ENCODE measurements at places on chromosomes 2 and 18. TPM values are rescaled to one million over a fixed set of nuclear protein-coding genes. Genes with fewer than 3 reads are reported as not detected.

DNA sequence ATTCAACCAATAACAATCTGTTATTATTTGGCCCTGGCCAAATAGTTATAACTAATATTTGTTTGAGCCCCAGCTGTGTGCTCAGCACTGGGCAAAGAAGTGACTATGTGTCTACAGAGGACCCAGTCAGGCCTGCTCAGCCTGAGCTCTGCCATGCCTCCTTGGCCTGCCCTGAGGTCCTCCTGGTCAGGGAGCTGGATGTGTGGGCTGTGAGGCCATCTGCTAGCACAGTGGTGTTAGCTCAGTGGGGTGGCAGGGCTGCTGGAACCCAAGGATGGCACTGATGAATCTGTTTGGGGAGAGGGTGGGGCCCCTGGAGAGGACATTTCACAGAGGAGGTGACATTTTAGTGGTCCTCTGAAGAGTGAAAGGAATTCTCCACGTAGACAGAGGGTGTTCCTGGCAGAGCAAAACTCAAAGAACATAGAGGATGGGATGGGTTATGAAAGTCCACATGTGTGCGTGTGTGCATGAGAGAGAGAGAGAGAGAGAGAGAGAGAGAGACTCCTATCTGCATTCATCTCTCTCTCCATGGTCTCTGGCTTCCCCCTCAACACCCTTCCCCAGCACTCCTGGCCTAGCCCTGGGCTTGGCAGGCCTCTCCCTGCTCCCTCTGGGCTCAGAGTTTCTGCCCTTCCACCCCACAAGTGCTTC lies 21.2 kb upstream of the ATOH8 start:
- no peak for DNase-seq
- H3K4me3 ChIP-seq, result no peak overlapping the region
- peaks cover 41% of the 10 kb centered on the region for H3K27me3 ChIP-seq

- no peak overlapping the region for H3K27ac ChIP-seq
- H3K4me1 ChIP-seq, result no peaks in the 10 kb centered on the region
- no peaks in the 10 kb centered on the region for H3K36me3 ChIP-seq
- no peak overlapping the region for H3K4me3 ChIP-seq
- DNase-seq, result no peak
Observed at GRCh38 chr2:183284606-183285005, 160.4 kb downstream of the NUP35 start.

ZSWIM2 gene
- not detected for total RNA-seq

DNA sequence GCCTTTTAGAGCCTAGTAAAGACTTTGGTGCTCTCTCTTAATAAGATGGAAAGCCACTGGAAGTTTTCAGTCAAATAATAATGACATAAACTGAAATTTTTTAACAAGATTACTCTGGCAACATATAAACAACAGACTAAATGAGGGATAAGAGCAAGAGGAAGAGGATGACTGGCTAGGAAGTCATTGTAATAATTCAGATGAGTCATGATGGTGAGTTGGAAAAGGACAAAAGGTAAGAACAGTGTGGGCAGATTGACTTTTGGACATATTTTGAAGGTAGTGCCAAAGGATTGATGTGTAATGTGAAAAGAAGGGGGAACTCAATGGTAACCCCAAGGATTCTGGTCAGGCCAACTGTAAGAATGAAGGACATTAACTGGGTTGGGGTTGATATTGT lies 310.3 kb downstream of the NOL4 start:
- no peaks in the 10 kb centered on the region for H3K36me3 ChIP-seq
- H3K4me1 ChIP-seq, result no peaks in the 10 kb centered on the region
- no peak overlapping the region for H3K27ac ChIP-seq
- H3K4me3 ChIP-seq, result no peak overlapping the region

C2orf66 gene
- total RNA-seq, result 0.33 TPM

DPYSL5 gene
- not detected for total RNA-seq

PLCD4 gene
- 0.52 TPM for total RNA-seq

- no peak overlapping the region for H3K27ac ChIP-seq
- no peaks in the 10 kb centered on the region for H3K4me1 ChIP-seq
- H3K36me3 ChIP-seq, result no peaks in the 10 kb centered on the region
Observed at GRCh38 chr2:132522901-132523300, 106.3 kb downstream of the GPR39 start.

DNA sequence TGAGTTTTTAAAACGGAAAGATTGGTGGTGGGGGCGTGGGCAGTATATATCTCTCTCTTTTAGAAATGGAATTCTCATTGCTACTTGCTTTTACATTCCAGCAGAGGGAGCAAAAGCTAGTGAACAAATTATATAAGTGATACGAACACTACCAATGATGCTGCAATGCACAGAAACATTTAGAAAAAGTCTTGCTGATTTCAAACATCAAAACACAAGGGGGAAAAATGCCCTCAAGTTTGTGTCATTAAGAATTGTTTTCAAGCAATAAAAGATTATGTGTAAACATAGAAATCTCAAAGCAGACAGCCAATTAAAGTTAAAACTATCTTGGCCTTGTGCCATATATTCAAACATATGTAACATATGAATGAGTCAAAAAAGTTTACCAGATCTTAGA lies 296.3 kb upstream of the KCNJ3 start:
- H3K4me3 ChIP-seq, result no peak overlapping the region
- no peaks in the 10 kb centered on the region for H3K36me3 ChIP-seq
- H3K27ac ChIP-seq, result no peak overlapping the region
- no peak for DNase-seq
- no peaks in the 10 kb centered on the region for H3K27me3 ChIP-seq
- H3K4me1 ChIP-seq, result no peaks in the 10 kb centered on the region

DNA sequence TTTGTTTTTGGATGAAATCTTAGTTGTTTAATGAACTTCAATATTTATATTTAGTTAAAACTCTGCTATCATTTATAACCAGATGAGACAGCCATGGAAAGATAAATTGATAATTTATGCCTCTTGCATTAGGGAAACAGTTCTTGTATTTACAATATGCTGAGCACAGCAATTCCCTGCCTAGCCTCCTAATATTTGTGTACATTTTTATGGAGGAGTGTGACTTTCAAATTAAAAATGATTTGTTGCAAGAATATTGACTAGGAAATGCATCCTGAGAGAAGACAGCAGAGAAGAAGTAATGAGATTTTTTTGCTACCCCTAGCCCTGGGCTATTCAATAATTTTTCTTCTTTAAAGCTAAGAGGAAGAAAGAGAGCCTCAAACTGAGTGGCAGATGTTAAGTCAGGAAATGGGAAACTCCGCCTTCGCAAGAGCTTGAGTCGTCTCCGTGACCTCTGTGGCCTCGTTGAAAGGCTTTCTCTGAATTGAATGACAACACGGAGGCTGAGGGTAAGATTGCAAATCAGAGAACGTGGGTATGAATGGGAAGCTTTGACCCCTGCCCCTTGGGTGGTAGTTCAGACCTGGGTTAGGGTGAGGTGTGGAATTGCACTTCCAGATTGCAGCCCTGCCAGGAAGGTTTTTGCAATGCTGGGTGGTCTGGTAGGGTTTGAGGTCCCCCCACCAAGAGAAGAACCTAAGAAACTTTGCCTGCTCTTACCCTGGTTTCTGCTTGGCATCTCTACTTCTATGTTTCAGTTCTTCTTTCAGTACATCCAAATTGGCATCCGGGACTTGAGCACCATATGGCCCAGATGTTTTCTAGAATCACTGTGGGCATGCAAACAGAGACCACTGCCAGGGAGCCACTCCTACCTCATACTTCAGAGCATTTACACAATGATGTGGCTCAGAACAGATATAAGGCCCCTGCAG lies 210.3 kb upstream of the RBMS1 start:
- no peak overlapping the region for H3K4me3 ChIP-seq
- H3K4me1 ChIP-seq, result peaks cover 11% of the 10 kb centered on the region
- peak; percentile 79 for DNase-seq
- H3K27ac ChIP-seq, result no peak overlapping the region
- peaks cover 6% of the 10 kb centered on the region for H3K27me3 ChIP-seq
- no peaks in the 10 kb centered on the region for H3K36me3 ChIP-seq

DSC2 gene
- total RNA-seq, result not detected

DNA sequence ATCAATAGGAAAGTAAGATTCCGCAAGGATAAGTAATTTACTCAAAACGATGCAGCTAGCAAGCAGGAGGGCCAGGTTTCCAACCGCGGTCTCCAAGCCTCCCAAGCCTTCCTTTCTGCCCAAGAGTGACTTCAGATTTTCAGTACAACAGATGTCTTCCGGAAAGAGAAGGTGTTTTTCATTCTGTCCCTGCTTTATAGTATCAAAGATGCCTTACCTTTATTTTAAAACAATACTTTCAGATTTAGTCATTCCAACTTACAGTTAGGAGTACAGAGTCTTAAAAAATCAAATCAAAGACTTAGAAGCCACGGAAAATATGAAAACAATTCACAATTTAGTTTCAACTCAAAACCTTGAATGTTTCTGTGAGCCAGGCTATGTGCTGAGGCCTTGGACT lies 43.6 kb downstream of the CYB5A start:
- peak overlapping the region; percentile 42 for H3K27ac ChIP-seq
- H3K4me3 ChIP-seq, result no peak overlapping the region
- H3K4me1 ChIP-seq, result peaks cover 24% of the 10 kb centered on the region
- no peak for DNase-seq
- peaks cover 4% of the 10 kb centered on the region for H3K36me3 ChIP-seq
- no peaks in the 10 kb centered on the region for H3K27me3 ChIP-seq

CCDC102B gene
- total RNA-seq, result 1.1 TPM

FRZB gene
- total RNA-seq, result not detected

GRCh38 chr2:210617732-210618330 lies 61.4 kb downstream of the CPS1 start:
- no peaks in the 10 kb centered on the region for H3K4me1 ChIP-seq
- H3K27me3 ChIP-seq, result no peaks in the 10 kb centered on the region
- H3K27ac ChIP-seq, result no peak overlapping the region

MEP1B gene
- total RNA-seq, result not detected

SCTR gene
- not detected for total RNA-seq

POTEC gene
- total RNA-seq, result not detected

PDCD1 gene
- 83.3 TPM for total RNA-seq

GRCh38 chr2:64609227-64609941 lies 44.3 kb downstream of the SERTAD2 start:
- peak overlapping the region; percentile 76 for H3K4me3 ChIP-seq
- H3K27ac ChIP-seq, result peak overlapping the region; percentile 74
- H3K4me1 ChIP-seq, result peaks cover 24% of the 10 kb centered on the region
- H3K27me3 ChIP-seq, result peaks cover 20% of the 10 kb centered on the region
- DNase-seq, result peak; percentile 93

FTCDNL1 gene
- 2.1 TPM for total RNA-seq

DNA sequence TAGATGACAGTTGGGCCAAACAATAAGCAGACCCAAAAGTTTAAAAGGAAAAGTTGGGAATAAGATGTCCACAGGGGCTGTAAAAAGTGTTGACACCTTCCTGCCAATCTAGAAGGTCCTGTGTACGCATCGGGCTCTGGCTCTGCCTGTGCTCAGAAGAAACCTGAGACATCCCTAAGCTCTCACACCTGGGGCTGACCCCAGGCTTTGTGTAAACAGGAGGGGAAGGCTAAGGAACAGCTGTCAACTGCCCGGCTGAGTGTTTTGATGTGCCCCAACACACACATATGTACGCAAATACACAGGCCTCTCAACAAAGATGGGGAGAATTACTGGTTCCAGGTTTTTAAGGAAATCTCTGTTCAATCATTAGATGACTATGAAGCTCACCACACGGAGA lies 59.5 kb downstream of the TMEM131 start:
- no peak for DNase-seq
- no peak overlapping the region for H3K4me3 ChIP-seq
- no peaks in the 10 kb centered on the region for H3K27me3 ChIP-seq
- peaks cover 25% of the 10 kb centered on the region for H3K4me1 ChIP-seq

HRH4 gene
- total RNA-seq, result 1.6 TPM

CNTNAP5 gene
- total RNA-seq, result not detected

DNA sequence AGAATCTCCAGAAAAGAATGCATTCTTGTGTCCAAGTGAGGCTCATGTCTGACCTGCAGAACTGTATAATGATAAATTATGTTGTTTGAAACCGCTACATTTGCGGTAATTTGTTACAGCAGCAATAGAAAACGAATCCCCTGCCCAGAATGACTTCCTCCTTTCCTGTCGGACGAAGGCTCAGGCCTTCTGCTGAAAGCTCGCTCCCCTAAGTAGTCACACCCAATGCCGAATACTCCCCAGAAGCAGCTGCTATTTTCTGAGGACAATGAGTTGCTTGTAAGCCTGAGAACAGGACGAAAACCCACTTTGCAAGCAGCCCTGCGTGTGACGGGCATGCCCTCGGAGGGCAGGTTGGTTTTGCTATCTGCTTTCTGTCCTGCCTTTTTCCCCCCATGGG lies 27.7 kb upstream of the PTPN4 start:
- H3K27me3 ChIP-seq, result peaks cover 9% of the 10 kb centered on the region
- H3K27ac ChIP-seq, result no peak overlapping the region
- H3K4me1 ChIP-seq, result no peaks in the 10 kb centered on the region
- H3K36me3 ChIP-seq, result no peaks in the 10 kb centered on the region

- H3K36me3 ChIP-seq, result peaks cover 4% of the 10 kb centered on the region
- H3K4me3 ChIP-seq, result no peak overlapping the region
- peak overlapping the region; percentile 73 for H3K27ac ChIP-seq
- peaks cover 19% of the 10 kb centered on the region for H3K4me1 ChIP-seq
- H3K27me3 ChIP-seq, result peaks cover 26% of the 10 kb centered on the region
Observed at GRCh38 chr2:102137138-102137537, 5.4 kb upstream of the IL1R1 start.

DNA sequence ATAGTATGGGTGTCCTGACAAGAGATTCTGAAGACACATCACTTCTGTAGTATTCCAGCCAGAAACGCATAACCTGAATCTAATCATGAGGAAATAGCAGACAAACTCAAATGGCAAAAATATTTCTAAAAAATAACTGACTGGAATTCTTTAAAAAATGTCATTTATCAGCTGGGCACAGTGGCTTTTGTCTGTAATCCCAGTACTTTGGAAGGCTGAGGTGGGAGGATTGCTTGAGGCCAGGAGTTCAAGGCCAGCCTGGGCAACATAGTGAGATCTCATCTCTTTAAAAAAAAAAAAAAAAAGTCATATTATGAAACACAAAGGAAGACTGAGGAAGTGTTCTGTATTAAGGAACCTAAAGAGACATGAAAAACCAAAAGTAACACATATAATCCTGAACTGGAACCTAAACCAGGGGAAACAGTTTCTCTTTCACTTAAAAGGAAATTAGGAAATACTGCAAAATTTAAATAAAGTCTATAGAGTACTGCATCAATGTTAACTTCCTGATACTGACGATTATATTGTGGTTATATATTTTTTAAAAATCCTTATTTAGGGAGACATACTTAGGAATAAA lies 29.9 kb downstream of the SESTD1 start:
- H3K4me1 ChIP-seq, result peaks cover 23% of the 10 kb centered on the region
- no peak overlapping the region for H3K4me3 ChIP-seq
- no peaks in the 10 kb centered on the region for H3K27me3 ChIP-seq
- no peaks in the 10 kb centered on the region for H3K36me3 ChIP-seq
- no peak overlapping the region for H3K27ac ChIP-seq

SLC4A3 gene
- total RNA-seq, result not detected

DRC1 gene
- not detected for total RNA-seq

GRCh38 chr2:230983566-230983965 lies 12.4 kb upstream of the SPATA3 start:
- peaks cover 34% of the 10 kb centered on the region for H3K27me3 ChIP-seq
- no peak overlapping the region for H3K27ac ChIP-seq
- H3K4me1 ChIP-seq, result peaks cover 31% of the 10 kb centered on the region
